ENCODE measurements at places on chromosomes 7 and 10.

GRCh38 chr10:48535416-48536155 is 69.3 kb downstream of the ARHGAP22 start:
- no peak for DNase-seq

DNA sequence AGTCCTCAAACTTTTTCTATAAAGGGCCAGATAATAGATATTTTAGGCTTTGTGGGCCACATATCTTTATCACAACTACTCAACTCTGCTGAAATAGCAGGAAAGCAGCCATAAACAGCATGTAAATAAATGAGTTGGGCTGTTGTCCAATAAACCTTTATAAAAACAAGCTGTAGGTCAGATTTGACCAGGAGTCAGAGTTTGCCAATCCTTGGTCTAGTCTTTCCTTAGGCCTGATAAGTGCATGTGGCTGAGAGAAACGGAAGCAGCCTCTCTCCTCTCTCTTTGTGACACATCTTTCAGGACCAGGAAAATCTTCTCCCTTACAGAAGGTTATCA is 724.5 kb downstream of the GRID1 start:
- no peak for DNase-seq

DNA sequence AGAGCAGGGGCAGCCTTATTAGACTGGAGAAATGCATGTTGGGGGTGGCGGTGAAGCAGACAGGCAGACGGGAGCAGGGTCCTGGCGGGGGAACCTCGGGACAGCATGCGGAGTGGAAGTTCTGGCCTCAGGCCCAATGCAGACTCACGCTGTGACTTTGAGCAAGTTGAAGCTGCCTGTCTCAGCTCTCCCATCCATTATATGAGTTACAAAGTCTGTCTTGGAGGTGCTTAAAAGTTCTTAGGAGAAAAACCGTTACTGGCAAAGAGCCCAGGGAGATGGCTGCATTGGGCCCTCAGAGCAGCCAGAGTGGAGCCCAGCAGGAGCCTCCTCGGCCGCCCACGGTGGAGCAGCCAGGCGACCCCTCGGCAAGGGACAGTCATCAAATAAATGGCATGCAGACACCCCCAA is 509.5 kb downstream of the PLXNA4 start:
- DNase-seq, result no peak

DNA sequence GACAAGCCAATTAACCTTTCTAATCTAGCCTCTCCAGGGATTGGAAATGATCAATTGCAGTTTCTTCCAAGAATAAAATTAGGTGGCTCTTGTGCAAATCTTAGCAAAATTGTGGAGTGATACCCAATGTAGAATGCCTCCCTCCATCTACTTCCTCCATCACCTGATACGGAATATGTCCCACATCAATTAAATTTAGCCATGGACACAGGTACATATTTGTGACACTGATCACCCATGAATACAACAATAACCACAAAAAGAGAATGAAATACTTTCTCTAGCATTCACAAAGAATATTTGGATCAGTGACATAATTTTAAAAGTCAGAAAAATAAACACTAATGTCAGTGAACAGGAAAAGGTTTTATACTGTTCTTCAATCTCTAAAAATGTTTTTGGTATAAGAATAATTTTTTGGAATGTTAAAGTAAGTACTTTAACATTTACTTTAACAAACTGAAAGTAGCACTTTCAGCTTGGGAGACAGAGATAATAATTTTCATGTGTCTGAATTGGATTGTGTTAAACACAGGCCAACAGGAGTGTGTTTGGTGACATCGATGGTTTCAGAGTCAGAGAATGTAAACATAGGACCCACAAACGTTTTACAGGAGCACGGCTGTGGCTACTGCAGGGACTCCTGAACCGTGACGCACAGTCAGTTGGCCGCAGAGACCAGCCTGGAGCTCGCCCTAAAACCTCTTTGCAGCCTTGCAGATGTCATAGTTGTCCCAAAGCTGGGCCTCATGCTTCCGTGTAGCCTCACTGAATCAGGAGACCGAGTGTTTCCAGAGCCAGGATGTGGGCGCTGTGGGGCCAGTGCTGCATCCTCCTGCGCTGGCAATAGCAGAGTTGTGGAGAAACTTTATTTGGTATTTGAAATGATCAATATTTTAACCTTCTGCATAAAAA is 7.2 kb downstream of the RBM20 start:
- no peak for DNase-seq

DNA sequence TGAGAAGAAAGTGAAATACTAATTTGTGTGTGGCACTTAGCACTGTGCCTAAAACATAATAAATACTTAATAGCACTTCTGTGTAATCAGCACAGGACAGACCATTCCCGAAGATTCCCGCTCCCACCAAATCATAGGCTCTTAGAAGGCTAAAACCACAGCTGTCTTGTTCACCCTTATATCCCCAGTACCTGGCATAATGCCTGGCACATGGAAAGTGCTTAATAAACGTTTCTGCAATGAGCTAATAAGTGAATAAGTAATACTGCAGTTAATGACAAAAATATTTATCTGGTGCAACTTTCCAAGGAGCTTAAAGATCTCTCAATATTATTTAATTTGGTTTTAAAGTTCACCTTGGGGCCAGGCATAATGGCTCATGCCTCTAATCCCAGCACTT is 43.2 kb downstream of the MTURN start:
- no peak for DNase-seq

- no peak for DNase-seq
Measured at GRCh38 chr10:100229819-100230422, 525 bp upstream of the CHUK start.

- no peak for DNase-seq
Measured at GRCh38 chr10:58177362-58177947, 90.2 kb downstream of the IPMK start.

DNA sequence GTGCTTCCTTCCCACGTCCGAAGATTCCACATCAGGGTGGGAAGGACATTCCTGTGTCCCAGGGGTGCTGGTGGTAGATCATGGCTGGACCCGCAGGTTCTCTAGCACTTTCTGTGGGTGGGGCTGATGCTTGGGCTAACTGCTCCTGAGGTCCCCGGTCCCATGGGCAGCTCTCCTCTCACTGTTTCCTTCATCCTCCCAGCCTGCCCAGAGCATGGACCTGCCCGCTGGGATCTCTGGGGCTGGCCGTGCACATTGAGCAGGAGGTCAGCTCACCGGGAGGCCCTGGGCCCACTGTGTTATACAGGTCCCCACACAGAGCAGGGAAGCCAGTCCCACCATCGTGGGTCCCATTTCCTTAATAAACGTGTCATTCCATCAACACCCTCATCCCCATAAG is 502.3 kb downstream of the TCERG1L start:
- DNase-seq, result no peak

DNA sequence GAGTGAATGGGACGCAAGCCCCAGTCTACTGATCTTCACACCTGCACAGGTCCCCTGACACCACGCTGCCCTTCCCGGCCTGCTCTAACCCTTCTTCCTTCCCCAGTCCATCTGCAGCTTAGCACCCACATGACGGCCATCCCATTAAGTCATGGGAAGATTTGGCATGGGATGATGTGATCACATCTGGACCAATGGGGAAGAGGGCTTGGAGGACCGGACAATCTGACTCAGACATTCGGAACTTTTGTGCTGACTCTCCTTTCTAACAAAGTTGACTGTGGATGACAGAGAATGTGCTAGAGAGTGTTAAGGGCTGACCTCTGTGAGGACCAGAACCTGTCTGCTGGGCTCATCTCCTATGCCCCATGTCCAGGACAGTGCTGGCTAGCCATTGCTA is 15.6 kb downstream of the CXCL12 start:
- DNase-seq, result no peak

DNA sequence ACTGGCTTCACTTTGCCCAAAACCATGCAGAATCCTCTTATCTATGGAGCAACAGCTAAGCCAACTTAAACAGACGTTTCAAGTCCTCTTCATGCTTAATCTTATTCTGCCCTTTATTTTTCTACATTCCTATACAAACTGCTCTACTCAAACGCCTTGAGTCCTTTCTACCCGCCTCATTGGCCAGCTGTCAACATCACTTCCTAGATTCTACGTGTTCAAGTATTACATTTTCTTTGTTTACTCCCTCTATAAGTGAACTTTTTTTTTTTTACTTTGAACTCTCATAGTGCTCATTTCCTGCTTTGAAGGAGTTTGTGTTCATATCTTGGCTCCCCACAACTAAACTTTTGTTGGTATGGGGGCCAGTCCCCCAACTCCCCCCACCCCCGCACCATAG is 28.9 kb upstream of the SLC26A5 start:
- DNase-seq, result no peak

DNA sequence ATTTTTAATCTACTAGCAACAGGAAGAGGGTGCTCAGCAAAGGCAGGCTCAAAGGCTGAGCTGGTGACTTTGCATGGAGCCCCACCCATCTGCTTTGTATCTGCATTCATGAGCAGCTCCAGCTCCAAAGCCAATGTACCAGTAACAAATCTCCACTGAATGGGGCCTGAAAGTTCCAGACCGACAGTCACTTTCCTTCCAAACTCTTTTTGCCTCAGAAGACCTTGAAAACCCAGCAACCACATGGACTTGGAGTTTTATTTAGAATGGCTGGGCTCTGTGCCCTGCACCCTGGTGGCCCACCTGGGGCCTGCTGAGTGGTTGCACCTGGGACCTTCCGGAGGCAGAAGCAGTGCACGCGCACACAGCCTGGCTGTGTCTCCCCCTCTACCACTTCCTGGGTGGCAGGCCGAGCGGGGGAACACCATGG is 195.0 kb upstream of the PLXNA4 start:
- DNase-seq, result no peak

- no peak for DNase-seq
Measured at GRCh38 chr10:66519616-66520015, 406.2 kb upstream of the LRRTM3 start.

DNA sequence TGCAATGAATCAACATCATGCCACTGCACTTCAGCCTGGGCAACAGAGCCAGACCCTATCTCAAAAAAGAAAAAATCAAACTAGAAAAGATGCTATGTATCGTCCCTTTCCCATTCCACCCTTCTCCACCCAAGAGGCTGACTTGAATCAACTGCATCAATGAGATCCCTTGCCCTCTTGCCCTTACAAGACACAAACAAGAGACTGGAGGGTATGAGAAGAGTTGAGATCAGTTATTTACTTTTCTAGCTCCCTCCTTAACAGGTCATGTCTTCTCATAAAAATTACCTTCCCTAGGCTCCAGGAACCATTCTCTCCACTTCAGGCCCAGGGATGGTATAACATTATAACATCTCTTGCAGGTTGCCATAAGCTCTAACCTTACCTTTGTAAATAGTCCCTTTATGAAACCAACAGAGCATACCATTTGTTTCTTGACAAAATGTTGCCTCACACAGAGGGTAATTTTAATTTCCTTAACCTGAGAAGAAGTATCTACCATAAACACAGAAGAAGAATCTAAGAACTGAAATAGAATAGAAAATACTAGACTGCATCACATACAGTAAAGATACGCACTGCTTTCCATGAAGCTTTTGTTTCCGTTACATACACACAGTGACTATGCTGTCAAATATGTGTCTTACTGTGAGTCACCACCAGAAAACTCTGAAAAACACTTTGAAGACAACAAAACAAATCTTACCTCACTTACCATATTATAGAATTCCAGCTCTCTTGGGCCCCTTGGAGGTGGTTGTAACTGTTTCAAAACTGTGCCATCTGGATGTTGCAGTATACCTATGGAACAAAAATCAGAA is 30.5 kb downstream of the IPMK start:
- DNase-seq, result no peak

GRCh38 chr7:80039251-80039884 is 95.3 kb upstream of the GNAI1 start:
- DNase-seq, result no peak

GRCh38 chr10:84333864-84334451 is 5.6 kb downstream of the CCSER2 start:
- DNase-seq, result no peak

- no peak for DNase-seq
Measured at GRCh38 chr7:135486261-135486920, 23.5 kb downstream of the CNOT4 start.

DNA sequence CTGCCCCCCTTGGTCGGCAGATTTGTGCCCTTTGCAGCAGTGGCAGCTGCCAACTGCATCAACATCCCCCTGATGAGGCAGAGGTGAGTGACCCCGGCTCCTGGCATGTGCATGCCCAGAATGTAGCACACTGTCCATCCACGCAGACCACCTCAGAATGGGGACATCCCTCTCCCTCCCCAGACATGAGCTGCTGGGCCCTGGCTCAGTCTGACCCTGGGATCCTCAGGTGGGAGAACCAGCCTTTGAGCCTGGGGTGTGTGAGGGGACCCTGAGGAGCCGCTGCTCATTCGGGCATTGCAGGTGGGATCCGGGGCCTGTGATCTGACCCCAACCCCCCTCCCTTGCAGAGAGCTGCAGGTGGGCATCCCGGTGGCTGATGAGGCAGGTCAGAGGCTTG is 5.7 kb downstream of the SFXN3 start:
- no peak for DNase-seq

- DNase-seq, result no peak
Measured at GRCh38 chr7:23129036-23129435, 23.5 kb downstream of the KLHL7 start.

DNA sequence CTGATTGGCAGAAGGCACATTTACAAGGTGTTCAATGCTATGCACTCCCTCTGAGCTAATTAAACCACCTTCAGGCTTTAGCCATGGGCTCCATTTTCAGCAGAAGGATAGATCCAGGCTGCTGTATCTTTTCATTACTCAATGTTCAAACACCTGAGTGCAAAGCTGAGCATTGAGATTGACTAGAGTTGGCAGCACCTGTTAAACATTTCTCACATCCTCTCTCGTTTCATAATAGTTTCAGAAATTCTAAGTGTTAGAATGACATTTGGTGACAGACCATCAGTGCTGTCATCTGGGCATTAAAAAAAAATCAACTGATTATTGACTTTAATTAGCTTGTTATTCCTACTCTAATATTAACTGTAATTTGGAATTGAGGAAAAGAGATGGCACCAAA is 187.1 kb upstream of the SEMA3E start:
- no peak for DNase-seq

DNA sequence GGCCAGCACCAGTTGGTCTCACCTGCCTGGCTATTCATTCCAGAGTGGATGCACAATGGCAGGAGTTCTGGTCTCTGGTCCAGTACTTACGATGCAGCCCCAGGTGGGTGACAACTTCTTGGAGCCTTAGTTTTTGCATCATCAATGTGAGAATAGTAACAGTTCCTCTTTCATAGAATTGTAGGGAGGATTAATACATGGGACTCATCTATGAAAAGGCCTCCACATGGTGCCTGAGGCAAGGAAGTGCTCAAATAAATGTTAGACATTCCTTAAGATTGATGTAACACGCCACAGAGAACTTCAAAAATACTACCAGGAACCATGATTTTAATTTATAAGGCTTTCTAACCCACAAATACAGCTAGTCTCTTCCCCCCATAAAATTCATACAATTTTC is 120.1 kb upstream of the CHST15 start:
- DNase-seq, result no peak

GRCh38 chr7:41870461-41871138 is 167.7 kb upstream of the INHBA start:
- DNase-seq, result no peak

GRCh38 chr10:103698266-103698665 is 157.1 kb downstream of the SH3PXD2A start:
- DNase-seq, result no peak

GRCh38 chr7:131047651-131048304 is 279.9 kb upstream of the MKLN1 start:
- DNase-seq, result no peak
